ENCODE measurements at places on chromosomes 2 and 18.

DNA sequence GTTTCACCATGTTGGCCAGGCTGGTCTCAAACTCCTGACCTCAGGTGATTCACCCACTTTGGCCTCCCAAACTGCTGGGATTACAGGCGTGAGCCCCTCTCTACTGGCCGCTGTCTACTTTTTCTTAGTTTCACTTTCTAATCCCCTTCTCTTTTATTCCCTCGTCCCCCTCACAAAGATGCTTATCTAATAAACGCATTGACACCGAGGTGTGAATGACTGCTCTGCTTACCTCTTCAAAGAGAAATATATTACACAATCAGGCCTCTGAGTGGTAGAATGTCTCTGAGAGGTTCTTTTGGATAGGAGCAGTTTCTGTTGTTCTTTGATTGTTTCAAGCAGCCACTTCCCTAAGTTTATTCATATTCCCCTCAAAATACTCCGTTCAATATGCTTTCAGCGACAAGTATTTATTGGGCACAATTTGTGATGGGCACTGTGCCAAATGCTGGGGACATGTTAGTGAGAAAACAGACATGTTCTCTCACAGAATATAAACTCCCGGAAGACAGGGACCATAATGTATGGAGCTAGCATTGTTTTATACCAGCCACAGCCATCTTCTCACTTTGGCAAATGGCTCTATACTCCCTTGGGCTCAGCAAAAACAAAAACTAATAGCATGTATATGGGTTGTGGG lies 34.7 kb upstream of the RAPH1 start:
- no peak for DNase-seq

GRCh38 chr18:35192415-35192814 lies 48.4 kb upstream of the ZNF397 start:
- DNase-seq, result no peak

- no peak for DNase-seq
These were observed 371.7 kb upstream of the CELF4 start for GRCh38 chr18:37937287-37937686.

- no peak for DNase-seq
These were observed 155.2 kb downstream of the AFF3 start for GRCh38 chr2:99987160-99987559.

DNA sequence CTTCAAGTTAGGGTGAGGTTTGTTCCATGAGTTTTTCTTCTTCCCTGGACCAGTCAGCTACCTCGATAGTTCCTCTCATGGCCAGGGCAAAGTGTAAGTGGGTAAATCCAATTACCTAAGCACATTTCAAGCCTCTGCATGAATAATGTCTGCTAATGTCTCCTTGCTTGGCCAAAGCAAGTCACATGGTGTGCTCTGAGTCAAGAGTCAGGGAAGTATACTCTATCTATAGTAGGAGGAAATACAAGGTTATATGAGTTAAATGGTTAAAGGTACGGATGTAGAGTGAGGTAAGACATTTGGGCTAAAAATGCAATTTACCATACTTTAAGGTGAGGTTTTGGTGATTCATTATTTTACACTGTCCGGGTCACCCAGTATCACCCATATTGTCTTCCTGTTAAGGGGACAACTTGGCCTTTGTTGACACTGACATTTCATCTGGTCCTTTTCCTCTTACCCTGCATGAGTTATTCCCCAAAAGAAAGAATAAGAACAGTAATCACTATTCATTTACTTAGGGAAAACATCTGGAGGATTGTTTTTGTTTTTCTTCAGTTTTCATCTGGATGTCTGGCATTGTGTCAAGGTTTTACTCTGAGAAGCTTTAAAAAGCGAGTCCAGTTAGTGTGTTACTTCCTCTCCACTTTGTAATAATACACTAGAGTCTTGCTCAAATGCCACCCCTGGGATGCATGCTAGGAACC lies 405.5 kb downstream of the RND3 start:
- no peak for DNase-seq

DNA sequence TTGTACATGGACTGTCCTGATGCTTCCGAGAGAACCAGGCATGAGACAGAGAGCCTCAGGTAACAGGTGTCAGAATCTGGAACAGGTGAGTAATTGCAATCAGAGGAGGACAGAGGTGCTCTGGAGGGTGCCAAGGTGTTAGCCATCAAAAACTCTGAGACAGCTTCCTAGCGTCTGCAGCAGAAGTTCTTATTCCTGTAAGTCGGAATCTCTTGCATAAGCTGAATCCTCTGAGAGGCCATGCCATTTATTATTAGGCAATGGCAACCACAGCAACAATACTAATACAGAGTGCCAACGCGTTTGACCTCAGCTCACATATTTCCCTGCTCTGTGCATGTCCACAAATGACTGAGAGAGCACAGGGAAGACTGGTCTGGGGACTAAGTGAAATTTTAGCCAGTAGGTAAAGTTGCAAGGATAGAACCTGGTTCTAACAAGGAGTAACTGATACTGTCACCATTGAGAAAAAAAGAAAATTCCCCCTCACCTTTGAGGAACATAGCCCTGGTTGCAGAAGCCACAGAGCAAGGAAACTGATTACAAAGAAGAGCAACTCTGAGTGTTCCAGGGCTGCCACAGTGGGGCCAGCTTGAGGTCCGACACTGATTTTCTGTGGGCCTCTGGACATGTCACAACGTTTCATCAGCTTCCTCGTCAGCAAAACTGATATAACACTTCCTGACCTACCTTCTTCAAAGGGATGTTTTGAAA lies 55.1 kb upstream of the ACSL3 start:
- DNase-seq, result no peak

GRCh38 chr2:235005603-235006259 lies 53.9 kb downstream of the SH3BP4 start:
- DNase-seq, result no peak

All from hematopoietic multipotent progenitor cell treated with erythropoietin and hydrocortisone succinate and interleukin-3 and kit ligand, for 8 days (in vitro differentiated cells).